ENCODE measurements at places on chromosomes 4 and X. TPM values are rescaled to one million over a fixed set of nuclear protein-coding genes. Genes with fewer than 3 reads are reported as not detected.

CRLF2 gene
- total RNA-seq = not detected

NIPAL1 gene
- total RNA-seq = 2.0 TPM

PNMA5 gene
- total RNA-seq = not detected

RGN gene
- not detected for total RNA-seq

MAPK10 gene
- not detected for total RNA-seq
